ENCODE measurements at places on chromosomes 2 and 18. TPM values are rescaled to one million over a fixed set of nuclear protein-coding genes. Genes with fewer than 3 reads are reported as not detected.

Gene ZAP70
- 2.9 TPM for polyA plus RNA-seq

Gene C18orf32
- 11.2 TPM for polyA plus RNA-seq

Gene OBSL1
- polyA plus RNA-seq: 179 TPM

DNA sequence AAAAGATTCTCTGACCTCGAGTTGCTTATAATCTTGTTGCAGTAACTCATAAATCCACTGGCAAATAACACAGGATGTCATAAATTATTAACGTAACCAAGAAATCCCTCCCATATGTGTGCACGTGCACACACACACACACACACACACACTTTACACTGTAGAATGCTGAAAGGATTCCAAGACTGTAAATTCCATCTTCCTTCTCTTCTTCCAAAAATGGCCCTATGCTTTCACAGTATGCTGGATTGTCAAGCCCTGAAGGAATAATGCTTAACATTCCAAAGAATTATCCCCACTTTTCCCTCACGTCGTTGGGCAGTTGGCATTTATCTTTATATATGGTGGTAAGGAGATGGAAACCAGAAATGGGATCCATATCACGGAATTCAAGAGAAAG lies 117.5 kb upstream of the CRIM1 start:
- DNase-seq: no peak

GRCh38 chr2:175874291-175874690 lies 127.8 kb downstream of the LNPK start:
- no peak for DNase-seq

DNA sequence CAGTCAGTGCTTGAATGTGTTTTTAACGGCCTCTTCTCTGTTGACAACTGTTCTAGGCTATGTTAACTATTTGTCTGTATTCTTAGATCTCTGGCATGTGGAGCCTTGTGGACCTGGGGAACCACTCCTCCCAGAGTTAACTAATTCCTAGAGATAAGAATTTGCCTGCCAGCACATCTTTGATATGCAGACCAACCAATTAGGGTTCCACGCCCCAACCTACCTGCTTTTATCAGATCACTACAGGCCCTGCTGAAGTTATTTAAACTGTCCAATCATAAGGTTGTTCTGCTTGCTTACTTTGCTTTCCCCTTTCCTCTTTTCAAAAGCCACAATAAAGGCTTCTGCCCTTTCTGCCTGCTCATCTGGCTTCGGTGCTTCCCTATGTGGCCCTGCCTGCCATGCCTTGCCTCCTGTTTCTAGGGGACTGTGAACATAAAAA lies 8.5 kb upstream of the CYBRD1 start:
- DNase-seq: no peak

GRCh38 chr18:77069931-77070330 lies 62.7 kb downstream of the MBP start:
- no peak for DNase-seq

DNA sequence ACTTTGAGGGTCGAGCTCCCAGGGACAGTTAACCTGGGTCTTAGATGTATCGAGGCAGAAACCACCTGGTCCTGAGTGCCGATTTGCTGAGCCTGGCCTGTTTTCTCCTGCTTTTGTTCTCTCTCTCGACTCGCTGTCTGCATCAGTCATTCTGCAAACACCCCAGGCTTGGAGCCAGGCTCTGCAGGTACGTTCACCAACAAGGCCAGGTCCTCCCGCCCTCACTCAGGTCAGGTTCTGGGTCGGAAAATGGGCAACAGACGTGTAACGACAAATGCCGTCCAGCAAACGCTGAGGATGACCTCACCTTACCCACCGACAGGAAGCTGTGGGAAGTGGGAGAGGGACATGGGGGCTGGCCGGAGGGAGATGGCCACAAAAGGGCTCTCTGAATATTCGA lies 57.7 kb upstream of the PXDN start:
- no peak for DNase-seq

- DNase-seq: no peak
Measured at GRCh38 chr18:44320619-44321460, 359.8 kb upstream of the SETBP1 start.
